ENCODE measurements at places on chromosomes 1 and 21.

DNA sequence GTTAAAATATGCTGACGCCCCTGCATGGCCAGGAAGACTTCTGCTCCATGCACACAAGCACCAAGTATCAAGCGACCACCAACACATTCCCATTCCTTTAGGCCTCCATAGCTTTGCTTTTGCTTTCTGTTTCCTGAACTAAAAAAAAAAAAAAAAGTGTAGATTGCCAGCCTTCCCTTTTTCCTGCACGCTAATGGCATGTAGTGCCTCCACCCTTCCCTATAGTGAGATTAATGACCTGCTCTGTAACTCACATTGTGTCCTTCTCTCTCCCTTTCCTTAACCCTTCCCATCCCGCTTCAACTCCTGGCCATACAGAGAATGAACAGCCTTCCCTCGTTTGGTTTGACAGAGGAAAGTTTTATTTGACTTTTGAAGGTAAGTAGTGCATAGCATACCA is 57.1 kb upstream of the DYNLT5 start:
- DNase-seq: peak; percentile 60

DNA sequence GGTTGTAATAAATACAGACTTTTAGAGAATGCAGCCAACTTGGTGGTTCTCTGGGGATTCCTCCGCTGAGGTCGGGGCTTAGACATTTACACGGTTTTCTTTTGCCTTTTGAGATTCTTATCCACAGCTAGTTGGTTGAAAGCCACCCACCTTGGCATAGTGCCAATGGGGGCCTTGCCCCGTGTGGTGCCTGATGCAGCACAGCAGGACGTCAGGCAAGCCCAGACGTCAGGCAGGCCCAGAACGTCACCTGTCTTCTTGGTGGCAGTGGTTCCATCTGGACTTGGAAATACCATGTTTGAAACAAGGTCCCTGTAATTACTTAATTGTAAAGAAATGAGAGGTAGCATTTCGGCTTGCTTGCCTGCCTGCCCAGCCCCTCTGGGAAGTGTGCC is 78.5 kb downstream of the GALNT2 start:
- no peak for DNase-seq

GRCh38 chr21:46188226-46189212 is 4.3 kb upstream of the SPATC1L start:
- peak; percentile 61 for DNase-seq

DNA sequence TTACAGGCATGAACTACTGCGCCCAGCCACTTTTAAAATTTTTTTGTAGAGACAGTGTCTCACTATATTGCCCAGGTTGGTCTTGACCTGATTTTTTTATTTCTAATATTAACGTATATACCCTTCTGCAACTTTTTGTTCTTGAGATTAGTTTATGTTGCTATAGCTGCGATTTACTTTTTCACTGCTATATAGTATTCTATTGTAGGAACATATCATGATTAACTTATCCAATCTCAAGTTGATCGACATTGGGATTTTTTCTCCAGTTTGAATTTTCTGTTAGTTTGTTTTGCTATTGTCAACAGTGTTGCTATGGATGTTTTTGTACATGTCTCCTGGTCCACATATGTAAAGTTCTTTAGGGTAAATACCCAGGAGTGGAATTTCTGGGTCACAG is 35.4 kb downstream of the WASF2 start:
- no peak for DNase-seq

- DNase-seq: peak; percentile 24
Measured at GRCh38 chr1:75632350-75632949, 21.5 kb upstream of the SLC44A5 start.

GRCh38 chr1:19762175-19762779 is 37.4 kb downstream of the TMCO4 start:
- peak; percentile 22 for DNase-seq

DNA sequence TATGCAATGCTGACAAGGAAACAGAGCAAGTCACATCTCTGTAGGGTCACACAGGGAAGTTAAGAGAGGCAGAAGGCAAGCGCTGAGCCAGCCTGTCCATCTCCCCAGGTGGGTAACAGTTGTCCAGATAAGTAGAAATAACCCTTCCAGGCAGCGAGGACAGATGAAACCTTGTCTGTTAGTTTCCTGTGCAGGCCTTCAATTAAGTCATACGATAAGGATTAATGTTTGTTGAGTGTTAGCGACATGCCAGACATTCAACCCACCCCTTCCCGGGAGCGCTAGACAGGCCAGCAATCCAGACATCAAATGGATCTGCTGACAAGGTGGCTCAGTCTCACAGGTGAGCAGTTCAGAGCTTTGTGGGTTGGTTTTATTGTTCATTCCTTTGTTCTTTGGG is 221.5 kb upstream of the FMN2 start:
- DNase-seq: no peak

GRCh38 chr1:204455831-204456145 is 38.8 kb downstream of the PIK3C2B start:
- no peak for DNase-seq

DNA sequence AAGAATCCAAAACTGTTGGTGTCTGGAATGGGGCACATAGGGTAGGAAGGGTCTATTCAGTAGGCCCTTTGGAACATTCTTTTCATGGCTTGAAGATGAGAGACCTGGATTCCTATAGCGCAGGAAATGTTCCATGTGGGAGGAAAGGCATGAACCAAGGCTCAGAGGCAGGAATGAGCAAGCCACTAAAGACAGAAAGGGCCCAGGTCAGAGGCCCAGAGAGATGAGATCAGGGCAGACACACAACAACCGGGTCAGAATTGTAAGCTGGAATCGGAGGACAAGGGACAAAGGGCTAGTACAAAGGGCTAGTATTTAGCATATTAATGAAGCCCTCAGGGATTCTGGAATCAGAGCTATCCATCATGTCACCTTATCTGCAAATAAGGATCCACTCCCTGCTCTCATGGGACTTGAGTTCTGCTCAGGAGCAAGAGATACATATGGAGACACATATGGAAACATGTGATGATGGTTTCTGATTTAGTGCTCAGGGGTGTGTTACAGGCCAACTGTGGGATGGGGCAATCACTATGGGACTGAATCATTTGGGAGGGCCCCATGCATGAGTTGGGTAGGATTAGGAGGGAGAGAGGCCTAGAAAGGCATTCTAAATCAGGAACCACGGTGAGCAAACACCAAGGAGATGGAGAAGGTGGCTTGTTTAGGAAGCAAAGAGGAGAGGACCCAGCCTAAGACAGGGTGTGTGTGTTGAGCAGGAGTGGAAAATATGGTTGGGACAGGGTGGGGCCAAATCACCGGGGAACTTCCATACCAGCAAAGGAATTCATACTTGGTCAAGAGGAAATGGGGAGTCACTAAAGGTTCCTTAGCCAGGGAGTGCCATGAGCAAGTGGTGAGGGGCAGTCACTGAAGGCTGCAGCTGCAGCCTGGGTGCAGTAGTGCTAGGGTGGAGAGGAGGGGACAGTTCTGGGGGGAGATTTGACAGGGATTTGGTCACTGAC is 8.6 kb downstream of the NECTIN4 start:
- DNase-seq: peak; percentile 76

- no peak for DNase-seq
Measured at GRCh38 chr1:179046808-179047635, 21.3 kb downstream of the FAM20B start.

DNA sequence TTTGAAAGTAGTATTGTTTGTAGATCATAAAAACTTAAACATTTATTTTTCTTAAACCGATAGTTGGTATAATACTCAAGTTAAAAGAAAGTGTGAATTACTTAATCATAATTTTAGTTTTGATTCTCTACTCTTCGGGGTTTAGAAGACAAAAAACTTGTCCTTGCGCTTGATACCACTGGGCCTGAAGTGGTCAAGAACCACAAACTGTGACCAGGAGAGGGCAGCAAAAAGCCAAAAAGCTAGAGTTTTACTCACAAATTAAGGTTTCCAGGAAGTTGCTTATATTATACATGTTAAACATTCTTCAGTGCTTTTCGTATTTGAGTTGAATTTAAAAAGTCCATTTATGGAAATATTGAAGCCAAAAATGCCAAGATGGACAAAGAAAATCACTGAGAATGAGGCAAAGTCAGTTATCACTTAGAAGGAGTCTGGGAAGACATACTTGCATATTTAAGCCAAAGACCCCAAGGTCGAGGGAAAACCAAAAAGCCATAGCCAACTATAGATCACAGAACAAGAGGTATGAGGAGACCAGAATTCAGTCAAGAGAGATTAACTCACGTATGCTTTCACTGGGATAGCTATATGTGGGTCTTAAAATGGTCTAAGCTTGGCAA is 34.2 kb downstream of the EFCAB7 start:
- peak; percentile 41 for DNase-seq

DNA sequence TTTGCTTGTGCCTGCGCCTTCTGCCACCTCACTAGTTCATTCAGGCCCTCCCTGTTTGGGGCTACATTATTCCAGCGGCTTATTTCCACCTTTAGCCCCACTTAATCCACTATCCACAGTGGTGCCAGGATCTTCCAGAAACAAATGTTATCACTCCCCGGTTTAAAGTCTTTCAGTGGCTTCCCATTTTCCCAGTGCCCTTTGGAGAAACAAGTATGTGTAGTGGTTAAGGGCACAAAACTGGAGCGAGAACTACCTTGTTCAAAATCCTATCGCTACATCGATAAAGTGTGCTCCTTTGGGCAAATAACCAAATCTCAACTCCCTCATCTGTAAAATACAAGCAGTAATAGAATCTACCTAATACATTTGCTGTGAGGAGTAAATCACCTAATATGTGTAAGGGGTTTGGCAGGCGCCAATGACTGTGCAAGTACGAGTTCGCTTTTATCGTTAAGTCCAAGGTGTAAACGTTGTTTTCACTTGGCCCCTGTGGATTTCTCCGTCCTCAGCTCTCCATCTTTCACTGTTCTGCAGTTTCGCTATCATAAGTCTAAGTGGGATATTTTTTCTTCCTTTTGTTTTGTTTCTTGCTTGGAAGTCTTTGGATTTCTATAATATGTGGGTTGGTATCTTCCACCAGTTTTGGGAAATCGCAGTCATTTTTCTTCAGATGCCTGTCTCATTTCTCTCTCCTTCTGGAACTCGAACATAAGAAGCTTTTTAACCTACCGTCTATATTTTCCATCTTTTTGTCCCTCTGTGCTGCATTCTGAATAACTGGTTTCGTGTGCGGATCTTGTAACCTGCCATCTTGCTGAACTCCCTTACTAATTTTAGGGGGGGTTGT is 844 bp upstream of the MEAF6 start:
- DNase-seq: no peak

DNA sequence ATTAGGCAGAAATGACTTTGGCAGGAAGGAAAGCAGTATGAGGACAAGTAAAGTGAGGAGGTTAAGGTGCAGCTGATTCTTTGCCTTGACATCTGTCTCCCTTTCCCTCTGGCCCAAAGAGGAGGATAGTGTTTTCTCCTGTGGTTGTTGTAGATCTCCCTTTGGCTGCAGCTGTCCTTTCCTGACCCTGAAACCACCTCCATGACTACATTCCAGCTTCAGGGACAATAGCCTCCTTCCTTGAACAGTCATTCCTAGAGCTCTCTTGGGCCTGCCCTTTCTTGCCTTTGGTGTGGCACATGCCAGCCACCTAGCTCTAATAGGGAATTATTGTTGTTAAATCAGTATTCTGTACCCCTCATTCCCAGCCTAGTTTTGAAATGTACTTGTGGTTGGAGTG is 6.2 kb downstream of the ZMYM1 start:
- DNase-seq: no peak

DNA sequence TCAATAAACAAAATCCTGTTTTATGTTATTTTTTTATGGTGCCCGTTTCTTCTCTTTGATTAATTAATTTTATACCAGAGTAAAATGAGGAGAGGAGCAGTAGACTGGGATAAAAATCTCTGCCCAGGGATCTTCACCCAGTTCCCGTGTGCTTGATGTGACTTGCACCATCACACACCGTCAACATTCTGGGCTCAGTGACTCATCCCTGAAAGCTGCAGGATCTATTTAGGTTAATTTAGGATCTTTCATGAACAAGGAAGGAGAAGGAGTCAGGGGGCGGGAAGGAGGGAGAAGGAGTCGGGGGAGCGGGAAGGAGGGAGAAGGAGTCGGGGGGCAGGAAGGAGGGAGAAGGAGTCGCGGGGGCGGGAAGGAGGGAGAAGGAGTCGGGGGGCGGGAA is 182.4 kb downstream of the SMYD3 start:
- no peak for DNase-seq

- DNase-seq: no peak
Measured at GRCh38 chr1:221608835-221609320, 133.0 kb downstream of the DUSP10 start.

DNA sequence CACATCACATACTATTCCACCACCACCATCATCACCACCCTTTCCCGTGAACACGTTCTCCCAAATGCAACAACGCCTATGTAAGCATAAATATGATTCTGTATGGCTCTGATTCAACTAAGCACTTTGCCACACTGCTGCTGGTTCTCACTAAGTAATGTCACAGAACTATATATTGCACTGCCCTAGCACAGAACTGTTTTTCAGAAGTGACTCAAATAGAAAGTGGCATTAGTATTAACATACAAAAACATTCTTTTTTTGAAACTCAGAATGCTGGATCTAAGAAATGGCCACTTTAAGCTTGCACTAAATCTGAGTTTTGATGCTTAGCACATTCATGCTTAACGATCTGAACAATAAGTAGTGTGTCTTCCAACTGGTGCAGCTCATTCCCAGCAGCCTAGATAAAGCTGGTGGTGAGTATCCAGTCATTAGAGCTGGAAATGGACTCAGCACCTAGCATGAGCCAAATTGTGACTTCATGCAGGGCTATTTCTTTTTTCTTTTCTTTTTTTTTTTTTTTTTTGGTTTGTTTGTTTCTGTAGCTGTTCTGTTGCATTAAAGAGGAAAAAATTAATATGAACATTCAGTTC is 46.2 kb upstream of the ZC3H11B start:
- DNase-seq: peak; percentile 8

- peak; percentile 54 for DNase-seq
Measured at GRCh38 chr1:30044656-30045144, 678.7 kb downstream of the MATN1 start.

- DNase-seq: no peak
Measured at GRCh38 chr1:40132383-40133311, 28.5 kb upstream of the RLF start.

GRCh38 chr1:10561497-10561896 is 86.7 kb downstream of the PEX14 start:
- DNase-seq: no peak

- no peak for DNase-seq
Measured at GRCh38 chr1:164830628-164831027, 271.6 kb downstream of the PBX1 start.

DNA sequence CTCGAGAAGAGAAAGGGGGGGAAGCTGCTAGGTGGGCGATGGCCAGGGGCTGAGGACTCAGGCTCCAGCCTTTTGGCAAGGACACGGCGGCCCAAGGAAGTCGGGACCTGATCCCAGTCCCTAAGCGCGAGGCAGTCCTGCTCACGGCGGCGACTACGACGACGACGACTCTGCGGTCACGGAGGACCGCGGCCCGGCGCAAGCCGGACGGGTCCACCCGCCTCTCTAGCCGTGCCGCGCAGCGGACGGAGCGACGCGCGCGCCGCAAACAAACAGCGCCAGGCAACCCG is 401 bp downstream of the WNT9A start:
- no peak for DNase-seq

- no peak for DNase-seq
Measured at GRCh38 chr21:45558044-45558721, 15.9 kb upstream of the SLC19A1 start.
